Stimulated activated CD8-positive, alpha-beta memory T cell treated with anti-CD3 and anti-CD28 coated beads, Interleukin-4, amount 100 ng/mL, for 1 hour (primary cell): ENCODE measurements at places on chromosomes 7 and 10.

- no peak for DNase-seq
Measured at GRCh38 chr10:44244745-44245600, 139.9 kb downstream of the CXCL12 start.

DNA sequence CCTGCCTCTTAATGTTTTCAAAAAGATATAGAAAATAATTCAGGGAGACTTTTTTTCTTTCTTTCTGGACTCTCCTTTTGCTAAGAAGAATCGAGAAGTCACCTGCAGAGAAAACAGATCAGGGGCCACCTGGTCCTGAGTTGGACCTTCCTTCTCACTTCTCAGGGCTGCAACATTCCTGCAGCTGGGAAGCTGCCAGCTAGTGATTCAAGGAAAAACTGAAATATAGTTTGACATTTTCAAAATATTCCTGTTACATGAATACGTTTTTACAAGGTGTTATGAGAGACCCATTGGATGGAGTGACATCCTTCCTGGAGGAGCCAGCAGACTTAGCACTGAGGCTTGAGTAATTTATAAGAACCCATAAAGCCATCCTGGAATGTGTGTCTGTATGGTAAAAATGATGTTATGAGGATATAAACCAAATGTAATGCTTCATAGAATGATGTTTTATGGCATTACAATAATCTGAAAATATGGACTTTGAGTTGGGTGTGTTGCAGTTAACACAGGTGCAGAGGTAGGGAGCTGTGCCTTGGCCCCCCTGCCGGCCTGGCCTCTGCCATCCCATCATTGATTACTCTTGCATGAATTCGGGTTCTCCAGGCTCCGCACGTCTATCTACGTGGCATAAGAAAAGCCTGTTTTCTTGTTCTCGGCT, 149.7 kb downstream of the PAXIP1 start:
- DNase-seq, result no peak

GRCh38 chr10:101643546-101643945, 51.4 kb downstream of the FBXW4 start:
- DNase-seq, result no peak

GRCh38 chr10:91034042-91034441, 113.2 kb upstream of the ANKRD1 start:
- DNase-seq, result no peak

DNA sequence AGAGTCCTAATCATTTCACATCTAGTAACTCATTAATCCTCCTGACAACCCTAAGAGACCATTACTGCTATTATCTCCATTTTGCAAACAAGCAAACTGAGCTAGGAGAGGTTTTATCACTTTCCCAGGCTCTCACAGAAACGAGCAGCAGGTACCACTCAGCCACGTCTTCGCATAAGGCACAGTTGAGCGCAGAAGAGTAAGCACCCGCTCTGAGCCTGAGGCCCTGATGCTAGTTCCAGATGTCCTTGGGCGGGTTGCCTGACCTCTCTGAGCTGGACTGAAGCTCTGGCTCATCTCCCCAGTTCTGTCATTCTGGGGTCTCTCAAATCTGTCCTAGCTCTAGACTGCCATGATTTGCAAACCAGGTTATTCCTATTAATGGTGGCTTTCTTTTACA, 72.6 kb upstream of the FRMD4A start:
- DNase-seq, result no peak

DNA sequence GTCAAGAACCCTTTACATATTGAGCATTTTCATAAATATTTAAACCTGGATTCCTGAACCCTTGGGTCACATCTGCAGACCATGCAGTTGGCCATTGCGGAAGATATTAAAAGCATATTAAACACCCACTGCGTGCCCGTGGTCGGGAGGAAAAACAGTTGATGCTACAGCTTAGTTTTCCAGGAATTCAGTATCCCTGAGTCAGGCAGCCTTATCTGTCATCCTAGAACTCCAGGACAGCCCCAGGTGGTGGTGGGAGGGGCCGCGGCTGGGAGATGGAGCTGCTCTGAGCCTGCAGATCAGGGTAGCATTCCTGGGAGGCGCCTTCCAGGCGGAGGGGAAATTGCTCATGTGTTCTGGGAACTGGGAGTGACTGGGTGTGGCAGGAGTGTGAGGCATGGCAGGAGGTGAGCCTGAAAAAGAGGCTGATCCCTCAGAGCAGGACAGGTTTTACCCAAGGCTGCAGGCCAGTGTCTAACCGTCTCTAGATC, 222.9 kb upstream of the SH2B2 start:
- DNase-seq, result no peak

- DNase-seq, result no peak
Measured at GRCh38 chr7:132492823-132493445, 83.3 kb downstream of the PLXNA4 start.

DNA sequence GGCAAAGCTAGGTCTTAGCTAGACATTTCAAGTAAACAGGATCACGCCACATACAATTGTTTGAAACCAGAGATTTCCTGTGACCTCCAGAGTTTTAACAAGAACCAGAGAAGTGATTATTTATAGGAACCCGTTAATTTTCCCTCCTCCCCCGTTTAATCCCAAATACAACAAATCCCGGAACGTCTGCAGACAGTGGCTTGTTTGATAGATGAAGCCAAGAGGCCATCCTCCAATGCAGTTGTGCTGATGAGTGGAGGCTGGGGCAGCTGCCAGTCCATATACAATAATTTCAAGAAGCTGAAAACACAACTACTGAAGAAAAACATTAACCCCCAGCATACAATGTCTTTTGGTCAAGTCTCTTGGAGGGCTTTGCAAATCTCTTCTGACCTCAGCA, 971.6 kb upstream of the ZNF722 start:
- no peak for DNase-seq

- DNase-seq, result no peak
Measured at GRCh38 chr10:58341947-58342346, 7.1 kb downstream of the UBE2D1 start.

DNA sequence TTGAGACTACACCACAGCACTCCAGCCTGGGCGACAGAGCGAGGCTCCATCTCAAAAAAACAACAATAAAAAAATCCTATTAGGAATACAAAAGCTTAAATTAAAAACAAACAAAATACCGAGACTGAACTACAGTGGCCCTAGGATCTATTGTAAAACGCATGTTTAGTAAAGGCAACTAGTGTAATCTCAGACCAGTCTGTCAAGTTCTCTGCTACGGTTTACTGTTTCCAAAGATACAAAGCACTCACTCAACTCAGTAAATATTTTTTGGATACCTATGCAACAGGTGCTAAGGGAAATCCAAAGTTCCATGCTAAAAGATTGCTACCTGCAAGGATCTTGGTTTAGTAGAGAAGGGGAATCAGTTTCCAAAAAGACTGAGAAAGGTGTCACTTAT, 3.4 kb upstream of the MIOS start:
- DNase-seq, result no peak

- DNase-seq, result no peak
Measured at GRCh38 chr7:37000511-37000910, 276.2 kb upstream of the AOAH start.

GRCh38 chr7:20651960-20652544, 36.6 kb downstream of the ABCB5 start:
- no peak for DNase-seq

DNA sequence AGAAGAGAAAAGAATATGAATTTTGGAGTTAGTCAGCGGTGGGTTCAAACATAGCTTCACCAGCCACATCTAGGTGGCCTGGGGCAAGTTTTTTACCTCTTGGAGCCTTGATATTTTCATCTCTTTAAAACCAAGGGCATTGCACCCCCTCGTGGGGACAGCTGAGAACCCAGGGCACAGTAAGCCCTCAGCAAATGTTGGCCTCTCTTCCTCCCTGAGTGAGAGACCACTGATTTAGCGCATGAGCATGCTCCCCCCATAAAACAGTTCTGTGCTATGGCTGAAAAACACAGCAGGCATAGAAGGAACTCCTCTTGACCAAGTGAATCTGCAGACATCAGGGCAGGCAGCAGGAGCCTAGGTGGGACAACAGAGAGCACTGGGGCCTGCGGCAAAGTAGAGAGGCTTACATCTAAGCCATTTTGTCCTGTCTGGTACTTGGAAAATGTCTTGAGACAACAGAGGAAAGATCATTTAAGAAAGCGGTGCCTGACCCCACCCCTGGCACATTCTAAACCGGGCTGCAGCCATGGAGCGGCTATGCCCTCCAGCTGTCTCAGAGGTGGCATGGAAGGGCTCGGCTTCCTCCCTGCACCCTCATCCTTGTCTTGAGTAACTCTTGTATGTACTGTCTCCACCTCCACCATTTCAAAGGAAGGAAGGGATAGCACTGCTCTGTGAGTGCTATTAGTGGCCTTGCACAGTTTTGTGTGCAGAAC, 94.7 kb downstream of the ARHGAP22 start:
- no peak for DNase-seq

DNA sequence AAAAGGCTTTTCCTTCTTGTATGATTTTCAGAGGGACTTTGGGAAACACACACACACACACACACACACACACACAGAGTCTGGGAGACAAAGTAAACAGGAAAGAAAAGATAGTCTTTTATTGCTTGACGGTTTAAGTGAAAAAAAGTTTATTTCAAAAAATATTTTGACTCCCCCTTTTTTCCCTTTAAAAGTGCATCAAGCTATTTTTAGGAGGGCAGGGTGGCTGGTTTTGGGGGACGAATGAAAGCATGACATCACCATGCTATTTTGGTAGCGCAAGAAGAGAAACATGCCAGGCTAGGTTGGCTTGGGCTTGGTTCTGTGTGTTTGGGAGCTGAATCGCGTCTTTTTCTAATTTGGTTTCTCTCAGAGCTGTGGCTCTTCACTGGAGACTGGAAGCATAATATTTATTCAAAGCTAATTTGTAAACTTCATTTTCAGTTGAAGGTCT, 129.2 kb downstream of the BAMBI start:
- DNase-seq, result no peak

DNA sequence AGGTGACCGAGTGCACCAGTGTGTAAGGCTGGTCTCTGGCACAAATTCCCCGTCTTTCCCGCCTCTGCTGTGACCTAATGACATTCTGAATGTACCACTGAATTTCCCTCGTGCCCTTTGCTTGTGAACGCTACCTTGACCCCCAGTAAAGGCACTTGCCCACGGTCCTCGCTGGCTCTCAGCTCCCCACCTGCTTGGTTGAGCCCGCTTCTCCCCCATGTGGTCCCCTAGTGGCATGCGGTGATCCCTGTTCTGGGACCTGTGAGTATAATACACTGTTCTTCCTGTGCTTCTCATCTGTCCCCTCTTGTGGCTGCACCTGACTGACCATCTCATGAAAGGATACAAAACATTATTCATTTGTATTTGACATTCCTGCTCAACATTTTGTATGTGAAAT, 495.7 kb downstream of the INHBA start:
- no peak for DNase-seq

- no peak for DNase-seq
Measured at GRCh38 chr7:52764492-52765169, 270.8 kb upstream of the POM121L12 start.

DNA sequence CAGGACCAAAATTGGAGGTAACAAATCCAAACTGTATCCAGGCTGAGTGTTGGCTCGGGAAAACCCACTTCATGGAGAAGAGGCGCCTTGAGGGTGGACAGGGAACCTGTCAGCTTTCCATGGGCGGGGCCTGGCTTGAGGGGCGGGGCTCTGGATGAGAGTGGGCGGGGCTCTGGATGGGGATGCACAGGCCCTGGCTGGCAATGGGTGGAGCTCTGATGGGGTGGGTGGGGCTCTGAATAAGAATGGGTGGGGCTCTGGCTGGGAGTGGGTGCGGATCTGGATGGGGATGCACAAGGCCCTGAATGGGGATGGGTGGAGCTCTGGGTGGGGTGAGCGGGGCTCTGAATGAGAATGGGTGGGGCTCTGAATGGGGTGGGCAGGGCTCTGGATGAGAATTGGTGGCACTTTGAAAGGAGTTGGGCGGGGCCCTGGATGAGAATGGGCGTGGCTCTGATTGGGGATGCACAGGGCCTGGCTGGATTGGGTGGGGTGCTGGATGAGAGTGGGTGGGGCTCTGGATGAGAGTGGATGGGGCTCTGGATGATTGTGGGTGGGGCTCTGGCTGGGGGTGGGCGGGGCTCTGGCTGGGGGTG, 96.6 kb upstream of the NPTX2 start:
- no peak for DNase-seq

DNA sequence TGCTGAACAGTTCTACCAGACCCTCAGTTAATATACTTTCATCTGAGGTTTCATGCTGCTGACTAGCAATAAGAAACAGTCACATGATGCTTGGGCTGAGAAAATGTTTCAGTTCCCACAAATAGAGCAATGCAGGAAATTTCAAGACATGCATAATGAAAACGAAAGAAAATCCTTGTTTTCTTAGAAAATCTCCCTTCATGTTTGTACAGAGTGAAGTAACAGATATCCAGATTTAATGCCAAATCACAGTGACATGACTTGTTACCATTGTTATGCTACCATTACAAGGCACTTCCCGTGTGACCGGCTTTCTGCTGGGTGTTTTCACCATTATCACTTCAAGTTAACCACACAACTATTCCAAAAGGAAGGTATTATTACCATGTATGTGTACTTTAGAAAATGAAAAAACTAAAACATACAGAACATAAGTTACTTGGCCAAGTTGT, 121.7 kb downstream of the DOCK4 start:
- DNase-seq, result no peak

DNA sequence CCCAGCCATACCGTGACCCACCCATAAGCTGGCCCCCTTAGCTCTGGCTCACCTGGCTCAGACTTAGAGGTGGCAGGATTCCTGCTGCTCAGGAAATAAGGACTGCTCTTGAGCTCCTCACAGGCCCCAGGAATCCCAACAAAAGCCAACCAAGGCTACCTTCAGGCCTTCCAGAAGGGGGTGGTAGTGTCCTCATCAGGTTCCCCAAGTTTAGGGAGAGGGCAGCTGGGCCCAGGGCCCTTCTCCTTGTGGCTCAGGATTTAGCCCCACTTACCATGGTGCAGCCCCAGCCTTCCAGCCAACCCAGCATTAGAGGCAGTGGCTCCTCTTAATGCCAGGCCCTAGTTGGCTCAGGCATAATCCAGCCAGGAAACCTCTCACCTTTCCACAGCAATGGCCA, 23.5 kb downstream of the NPFFR1 start:
- no peak for DNase-seq

DNA sequence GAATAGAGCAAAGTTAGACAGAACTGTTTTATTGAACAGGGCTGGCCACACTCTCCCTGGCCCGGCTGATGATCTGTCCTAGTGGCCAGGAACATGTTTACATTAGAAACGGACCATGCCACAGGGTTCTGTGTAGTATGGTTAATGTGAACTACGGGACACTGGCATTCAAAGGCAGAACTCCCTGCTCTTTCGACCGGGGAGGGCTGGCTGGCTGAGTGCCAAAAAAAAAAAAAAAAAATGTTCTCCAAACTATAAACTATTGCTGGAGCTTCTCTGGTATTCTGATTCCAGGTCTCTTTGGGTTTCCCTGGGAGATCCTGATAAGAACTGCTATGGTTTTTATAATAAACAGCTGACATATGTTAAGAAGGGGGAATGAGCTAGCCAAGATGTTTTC, 1262.6 kb upstream of the SORCS1 start:
- no peak for DNase-seq

- DNase-seq, result no peak
Measured at GRCh38 chr10:72784551-72785351, 92.8 kb downstream of the MCU start.

GRCh38 chr7:30445770-30446169, 32.8 kb downstream of the NOD1 start:
- peak; percentile 38 for DNase-seq
